ENCODE measurements at places on chromosomes 7 and 10.

DNA sequence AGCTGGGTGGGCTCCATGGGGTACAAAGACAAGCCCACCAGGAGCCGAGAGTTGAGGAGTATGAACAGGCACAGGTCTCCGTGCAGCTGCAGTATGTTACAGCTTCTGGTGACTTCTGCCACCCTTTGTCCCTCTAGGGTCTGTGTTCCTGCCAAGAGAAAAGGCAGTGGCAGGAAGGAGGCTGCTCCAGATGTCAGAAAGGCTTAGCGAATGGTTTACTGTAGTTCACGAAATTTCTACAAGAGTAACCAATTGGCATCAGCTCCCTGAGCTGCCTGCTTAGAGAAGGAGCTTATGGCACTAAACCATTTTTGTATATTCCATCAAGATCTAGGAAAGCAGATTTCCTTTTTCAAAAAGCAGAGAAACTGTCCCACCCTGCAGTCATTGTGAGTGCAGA, 48.2 kb upstream of the TMEM72 start:
- no peak for DNase-seq

DNA sequence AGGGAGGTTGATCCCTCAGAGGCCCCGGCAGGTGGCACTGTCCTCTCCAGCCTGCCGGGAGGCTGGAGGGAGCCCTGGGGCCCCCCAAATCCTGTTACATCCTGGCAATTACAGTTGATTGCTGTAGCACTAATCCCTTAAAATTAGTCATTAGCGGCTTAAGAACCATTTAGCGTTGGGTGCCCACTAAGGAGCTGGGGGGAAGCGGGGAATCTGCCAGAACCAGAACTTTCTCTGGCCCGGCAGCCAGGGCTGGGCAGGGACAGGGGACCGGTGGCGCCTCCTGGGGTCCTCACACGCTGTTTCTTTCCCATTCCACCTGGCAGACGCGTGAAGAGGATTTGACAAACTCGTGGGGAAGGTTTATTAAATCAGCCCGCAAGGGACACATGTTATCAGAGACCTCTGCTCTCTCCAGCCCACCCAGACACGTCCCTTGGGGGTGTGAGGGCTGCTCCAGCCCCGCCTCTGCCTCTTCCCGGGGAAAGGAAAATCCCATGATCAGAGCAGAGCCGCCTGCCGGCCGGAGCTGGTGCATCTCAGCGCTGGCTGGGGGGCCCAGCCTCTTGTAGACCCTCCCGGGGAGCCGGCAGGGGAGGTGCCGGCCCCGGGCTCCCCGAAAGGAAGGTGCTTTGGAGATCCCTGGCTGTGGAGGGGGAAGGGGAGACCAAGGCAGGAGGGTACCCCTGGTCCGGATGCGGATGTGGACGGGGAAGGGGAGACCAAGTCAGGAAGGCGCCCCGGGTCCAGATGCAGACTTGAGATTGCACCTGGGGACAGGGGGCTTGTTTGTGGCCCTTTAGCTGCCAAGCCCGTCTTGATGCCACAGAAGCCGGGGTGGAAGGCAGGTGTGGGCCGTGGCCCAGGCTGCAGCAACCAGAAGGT, 142.7 kb downstream of the ELFN1 start:
- no peak for DNase-seq

DNA sequence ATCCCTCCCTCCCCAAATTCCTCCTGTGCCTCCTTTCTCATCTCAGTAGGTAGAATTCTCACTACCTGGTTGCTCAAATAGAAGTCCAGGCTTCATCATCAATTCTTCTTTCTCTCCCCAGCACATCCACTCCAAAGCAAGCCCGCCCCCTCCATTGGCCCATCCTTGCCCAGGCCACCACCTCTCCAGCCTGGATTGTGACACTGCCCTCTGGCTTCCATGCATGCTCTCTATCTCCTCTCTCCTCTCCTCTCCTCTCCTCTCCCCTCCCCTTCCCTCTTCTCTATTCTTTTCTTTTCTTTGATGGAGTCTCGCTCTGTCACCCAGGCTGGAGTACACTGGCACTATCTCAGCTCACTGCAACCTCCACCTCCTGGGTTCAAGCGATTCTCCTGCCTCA, 144.9 kb downstream of the UBE2H start:
- DNase-seq: no peak

GRCh38 chr7:157527686-157528085, 190.9 kb downstream of the DNAJB6 start:
- DNase-seq: no peak

GRCh38 chr7:41917-42565, 150.3 kb upstream of the FAM20C start:
- no peak for DNase-seq

DNA sequence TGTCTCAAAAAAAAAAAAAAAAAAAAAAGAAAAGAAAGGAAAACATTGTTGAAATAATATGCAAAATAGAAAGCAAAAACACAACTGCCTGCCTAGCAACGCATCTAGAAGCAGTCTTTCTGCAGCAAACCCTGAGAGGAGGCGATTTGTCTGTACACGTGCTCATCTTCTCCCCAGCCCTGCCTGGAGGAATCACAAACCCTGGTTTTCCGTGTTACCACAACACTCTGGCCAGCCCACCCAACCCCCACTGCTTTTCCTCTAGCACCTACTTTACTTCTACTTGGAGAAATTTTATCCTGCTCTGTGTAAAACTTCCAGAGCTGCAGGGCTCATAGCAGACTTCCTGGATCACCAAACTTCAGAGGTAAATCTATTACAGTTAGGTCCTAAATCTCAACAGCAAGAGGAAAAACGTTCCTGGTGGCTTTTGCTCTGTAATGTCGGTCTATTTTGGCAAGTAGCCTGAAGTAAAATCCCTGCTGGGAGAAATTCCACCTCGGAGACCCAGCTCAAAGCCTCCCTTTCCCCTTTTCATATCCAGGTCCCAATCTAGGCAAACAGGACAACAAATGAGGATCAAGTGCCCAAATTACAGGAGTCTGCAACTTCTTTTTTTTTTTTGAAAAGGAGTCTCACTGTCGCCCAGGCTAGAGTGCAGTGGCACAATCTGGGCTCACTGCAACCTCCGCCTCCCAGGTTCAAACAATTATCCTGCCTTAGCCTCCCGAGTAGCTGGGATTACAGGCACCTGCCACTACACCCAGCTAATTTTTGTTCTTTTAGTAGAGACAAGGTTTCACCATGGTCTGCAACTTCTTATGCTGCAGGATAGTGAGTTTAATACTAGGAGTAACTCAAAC, 91.6 kb downstream of the DNMBP start:
- no peak for DNase-seq

GRCh38 chr10:103685880-103686669, 169.3 kb downstream of the SH3PXD2A start:
- DNase-seq: peak; percentile 65

- DNase-seq: no peak
Observed at GRCh38 chr7:43750016-43750887, 8.2 kb upstream of the BLVRA start.

GRCh38 chr7:55021053-55021452, 2.2 kb downstream of the EGFR start:
- DNase-seq: no peak

DNA sequence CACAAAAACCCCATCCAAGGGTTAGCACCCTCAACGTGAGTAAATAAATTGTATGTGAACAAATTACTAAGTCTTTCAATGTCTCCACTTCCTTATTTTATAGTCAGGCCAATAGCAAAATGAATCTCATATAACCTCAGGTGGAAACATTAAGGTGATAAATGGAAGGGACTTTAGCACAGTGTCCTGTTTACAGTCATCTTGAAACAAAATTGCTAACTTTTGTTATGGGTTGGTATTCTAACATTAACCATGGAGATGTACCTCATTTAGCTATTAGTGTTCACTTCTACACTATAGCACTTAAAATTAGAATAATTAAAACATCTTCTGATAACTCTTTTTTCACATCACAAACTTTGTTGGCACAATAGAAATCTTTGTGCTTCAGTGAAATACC, 255.8 kb upstream of the CNTNAP2 start:
- DNase-seq: no peak

GRCh38 chr10:72886621-72887020, 6.9 kb upstream of the OIT3 start:
- DNase-seq: no peak

GRCh38 chr10:63206576-63206975, 73.4 kb downstream of the NRBF2 start:
- DNase-seq: no peak

DNA sequence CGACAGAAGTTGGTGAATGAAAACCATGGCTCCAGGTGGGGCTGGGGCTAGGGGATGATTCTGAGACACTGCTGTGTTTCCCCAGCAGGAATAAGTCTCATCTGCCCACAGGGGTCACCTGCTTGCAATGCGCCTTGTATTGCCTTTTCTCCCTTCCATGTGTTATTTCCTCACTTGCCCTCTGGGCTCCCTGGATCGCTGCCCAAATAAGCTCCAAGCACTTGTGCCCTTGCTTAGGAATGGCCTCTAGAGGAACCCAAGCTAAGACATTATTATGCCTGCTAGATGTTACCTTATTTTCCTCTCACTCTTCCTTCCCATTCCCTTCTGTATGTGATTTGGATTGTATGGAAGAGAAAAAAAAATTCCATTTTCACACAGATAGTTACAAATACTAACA, 24.8 kb upstream of the PLPP4 start:
- no peak for DNase-seq

GRCh38 chr10:103668351-103669242, 175.1 kb downstream of the NEURL1 start:
- DNase-seq: no peak

GRCh38 chr7:146922782-146923181, 806.2 kb downstream of the CNTNAP2 start:
- DNase-seq: no peak

DNA sequence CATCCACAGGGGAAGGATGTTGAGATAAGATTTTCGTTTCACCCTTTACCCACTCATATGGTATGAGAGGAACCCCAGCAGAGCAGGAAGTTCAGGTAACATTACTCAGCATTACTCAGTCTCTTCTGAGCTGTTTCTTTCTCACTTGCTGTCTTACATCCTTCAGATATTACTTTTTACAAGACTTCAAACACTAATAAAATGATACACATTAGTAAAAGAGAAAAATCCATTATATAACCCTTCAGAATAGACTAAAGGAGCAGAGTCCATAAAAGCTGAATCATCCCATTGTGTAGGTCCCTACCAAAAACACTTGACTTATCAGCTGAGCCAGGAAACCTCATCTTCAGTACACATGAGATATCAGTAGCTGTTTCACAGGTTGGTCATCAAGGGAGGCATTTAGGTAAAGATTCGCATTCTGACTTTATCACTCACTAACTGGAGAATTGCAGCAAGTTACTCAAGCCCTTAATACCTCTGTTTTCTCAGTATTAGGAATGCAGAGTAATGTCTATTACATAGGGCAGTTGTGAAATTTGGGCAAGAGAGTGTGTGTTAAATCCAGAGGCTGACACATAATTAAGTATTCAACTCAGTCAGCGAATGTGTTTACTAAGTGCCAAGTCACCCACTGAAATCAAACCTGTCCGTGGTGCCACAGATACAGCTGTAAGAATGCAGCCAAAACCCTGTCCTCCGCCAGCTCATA, 44.7 kb downstream of the KLF6 start:
- DNase-seq: no peak

DNA sequence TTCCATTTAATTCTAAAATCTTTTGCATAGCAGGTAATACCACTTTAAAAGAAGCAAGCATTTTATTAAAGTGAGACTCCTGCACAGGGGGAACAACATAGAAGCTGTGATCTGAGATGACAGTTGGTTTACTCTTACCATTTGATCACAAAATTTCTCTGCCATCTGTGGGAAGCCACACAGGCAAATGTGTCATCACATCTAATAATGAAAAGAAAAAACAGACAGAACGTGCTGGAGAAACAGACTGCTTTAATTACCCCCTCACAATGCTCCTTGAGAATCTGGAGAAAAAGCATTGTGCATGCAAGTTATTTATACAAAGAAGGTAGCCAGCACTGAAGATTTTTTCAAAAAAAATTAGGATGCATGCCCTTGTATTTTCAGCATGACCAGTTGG, 165.2 kb upstream of the PTER start:
- DNase-seq: no peak

GRCh38 chr10:84945791-84946190, 617.4 kb downstream of the CCSER2 start:
- no peak for DNase-seq

GRCh38 chr7:34487391-34488115, 170.5 kb upstream of the NPSR1 start:
- no peak for DNase-seq

DNA sequence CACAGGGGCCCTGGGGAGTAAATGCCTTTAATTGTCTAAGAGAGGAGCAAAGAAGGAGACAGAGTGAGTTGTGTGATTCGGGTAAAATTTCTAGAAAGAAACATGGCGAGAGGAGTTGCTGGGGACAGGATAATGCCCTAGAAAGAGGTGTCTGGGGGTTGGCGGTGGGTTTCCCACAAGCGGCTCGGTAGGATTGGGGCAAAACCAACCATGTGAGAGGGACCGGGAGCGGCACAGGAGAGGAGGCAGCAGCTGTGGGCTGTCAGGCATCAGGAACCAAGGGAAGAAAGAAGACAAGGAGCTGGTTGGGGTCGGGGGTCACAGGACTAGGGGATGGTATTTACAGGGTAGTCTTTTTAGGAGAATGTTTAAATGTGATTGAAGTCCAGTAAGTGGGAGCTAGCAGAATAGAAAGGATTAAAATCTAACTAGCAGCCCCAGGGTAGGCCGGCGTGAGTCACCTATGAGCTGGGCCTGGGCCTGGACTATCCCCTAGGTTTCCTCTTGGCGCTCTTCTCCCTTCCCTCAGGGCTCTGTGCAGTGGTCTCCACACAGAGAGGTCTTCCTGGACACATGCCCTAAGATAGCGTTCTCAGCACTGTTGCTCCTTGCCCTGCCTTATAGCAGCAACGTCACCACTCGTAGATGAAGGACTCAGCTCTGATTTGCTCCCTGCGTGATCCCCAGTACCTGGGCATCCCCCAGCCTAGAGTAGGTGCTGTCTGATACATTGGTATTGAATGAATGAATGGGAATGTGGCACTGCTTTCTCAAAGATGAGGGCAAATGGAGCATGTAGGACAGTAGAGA, 32.6 kb downstream of the IKZF1 start:
- no peak for DNase-seq

- DNase-seq: no peak
Observed at GRCh38 chr10:84665883-84666463, 337.6 kb downstream of the CCSER2 start.

DNA sequence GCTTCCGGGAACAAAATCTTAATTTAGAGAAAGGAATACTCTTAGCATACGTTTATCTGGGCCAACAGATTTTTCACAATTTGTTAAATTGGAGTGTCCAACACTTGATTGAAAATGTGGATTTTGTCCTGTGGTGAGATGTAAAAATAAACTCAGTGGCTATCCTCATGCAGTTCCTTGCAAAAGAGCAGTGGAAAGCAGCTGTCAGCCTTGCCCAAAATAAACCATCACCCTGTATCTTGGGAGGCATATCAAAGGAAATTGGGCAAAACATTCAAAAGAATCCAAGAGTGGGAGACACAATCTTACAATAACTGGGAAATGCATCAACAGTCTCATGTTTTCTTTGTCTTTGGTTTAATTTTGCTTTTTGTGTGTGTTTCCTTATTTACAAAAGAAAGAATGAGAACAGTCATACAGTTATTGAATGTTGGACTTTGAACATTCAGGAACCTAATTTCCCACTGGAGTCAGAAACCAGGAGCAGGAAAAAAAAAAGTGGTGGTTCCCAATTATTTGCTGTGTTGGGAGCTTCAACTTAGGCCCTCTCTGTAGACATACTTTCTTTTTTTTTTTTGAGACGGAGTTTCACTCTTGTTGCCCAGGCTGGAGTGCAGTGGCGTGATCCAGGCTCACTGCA, 44.4 kb upstream of the DGKI start:
- no peak for DNase-seq

Measured in activated naive CD4-positive, alpha-beta T cell (primary cell).